ENCODE measurements at places on chromosomes 3 and 15.

GRCh38 chr3:8712908-8713255, 20.7 kb upstream of the CAV3 start:
- no peak for DNase-seq

- no peak for DNase-seq
Measured at GRCh38 chr3:190108804-190109203, 11.9 kb downstream of the P3H2 start.

- no peak for DNase-seq
Measured at GRCh38 chr3:184811034-184811433, 932 bp upstream of the VPS8 start.

- no peak for DNase-seq
Measured at GRCh38 chr3:13561967-13562366, 13.0 kb downstream of the FBLN2 start.

DNA sequence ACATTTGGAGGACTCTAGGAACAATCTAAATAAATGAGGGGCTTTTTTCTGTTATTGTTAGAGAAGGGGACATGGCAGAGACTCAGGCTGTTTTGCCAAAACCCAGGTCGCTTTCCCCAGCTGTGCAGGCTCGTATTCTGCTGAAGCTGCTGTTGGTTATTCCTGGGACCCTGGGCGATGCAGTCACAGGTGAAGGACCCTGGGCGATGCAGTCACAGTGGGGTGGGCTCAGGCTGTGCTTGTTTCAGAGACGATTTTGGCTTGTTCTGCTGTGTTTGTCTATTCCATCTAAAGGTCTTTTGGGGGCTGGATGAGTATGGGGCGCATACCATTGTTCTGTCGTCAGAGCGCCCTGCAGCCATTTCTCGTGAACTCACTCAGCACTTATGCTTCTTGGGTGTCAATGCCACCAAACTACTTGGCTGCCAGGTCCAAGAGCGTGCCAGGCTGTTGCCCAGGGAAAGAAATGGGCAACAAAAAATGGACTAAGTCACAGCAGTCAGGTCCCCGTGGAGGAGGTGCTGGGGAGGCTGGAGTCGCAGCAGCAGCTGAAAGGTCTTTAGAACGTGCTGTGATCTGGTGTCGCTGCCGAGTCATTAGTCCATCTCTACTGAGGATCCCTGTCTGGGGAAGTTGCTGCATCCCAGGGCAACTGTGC, 151.4 kb downstream of the CHDH start:
- DNase-seq: no peak

Data from activated CD4-positive, alpha-beta T cell treated with anti-CD3 and anti-CD28 coated beads for 4 hours (primary cell).